ENCODE measurements at places on chromosomes 13 and 19. TPM values are rescaled to one million over a fixed set of nuclear protein-coding genes. Genes with fewer than 3 reads are reported as not detected.

Gene KLK12
- polyA plus RNA-seq: not detected

Gene AMER2
- polyA plus RNA-seq: not detected

Gene SERTAD3
- 14.0 TPM for polyA plus RNA-seq

Gene IL11
- not detected for polyA plus RNA-seq

Gene CYP2A7
- polyA plus RNA-seq: not detected

Gene CPAMD8
- polyA plus RNA-seq: 0.12 TPM

Gene C13orf42
- not detected for polyA plus RNA-seq

DNA sequence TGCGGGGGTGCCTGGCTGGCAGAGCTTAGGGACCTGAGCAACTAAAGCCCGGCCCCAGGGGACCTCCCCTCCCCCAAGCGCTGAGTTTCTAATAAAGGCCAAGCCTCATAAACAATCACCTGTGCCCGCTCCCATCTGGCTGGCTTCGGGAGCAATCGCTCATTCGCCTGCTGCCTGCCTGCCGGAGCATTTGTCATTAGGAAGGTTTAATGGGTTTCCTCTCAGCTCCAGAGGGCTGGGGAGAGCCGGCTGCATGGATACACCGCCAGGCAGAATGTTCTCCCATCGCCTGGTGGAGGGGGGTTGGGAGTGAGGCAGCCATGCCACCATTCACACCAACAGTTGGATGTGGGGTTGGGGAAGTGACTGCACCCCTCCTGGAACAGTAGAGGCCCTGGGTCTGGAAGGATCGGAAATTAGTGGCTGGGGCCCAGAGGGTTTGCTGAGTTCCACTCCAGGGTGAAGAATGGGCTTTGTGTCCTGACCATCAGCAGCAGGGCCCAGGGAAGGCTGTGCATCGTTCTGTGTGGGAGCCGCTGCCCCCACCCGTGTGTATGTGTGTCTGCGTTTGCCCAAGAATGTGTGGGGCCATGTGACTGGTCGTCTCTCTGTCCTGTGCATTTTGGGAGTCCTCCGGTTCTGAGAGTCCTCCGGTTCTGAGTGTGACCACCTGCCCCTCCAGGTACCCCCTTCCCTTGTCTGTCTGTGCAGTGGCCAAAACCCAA, 15.3 kb downstream of the PIN1 start:
- no peak for DNase-seq

- no peak for DNase-seq
These were observed 6.9 kb upstream of the CEACAM5 start for GRCh38 chr19:41701401-41702075.

DNA sequence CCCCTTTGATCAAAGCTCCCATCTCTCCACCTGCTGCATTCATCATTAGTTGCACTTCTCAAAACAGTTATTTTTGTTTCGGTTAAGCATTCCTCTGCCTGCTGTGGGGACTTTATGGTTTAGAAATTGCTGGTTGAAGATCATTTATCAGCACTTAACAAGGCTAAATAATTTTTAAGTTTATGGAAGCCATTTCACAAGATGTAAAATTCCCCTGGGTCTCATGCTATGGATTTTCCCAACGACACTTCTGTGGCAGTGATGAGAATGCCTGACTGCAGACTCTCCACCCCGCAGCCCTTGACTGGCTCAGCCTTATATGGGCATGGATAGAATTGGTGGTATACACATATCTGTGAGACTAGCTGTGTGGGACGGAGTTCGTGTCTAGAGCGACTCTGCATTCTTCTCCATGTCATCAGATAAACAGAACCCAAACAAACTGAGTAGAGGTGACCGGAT, 52.8 kb downstream of the COL4A2 start:
- DNase-seq: no peak

DNA sequence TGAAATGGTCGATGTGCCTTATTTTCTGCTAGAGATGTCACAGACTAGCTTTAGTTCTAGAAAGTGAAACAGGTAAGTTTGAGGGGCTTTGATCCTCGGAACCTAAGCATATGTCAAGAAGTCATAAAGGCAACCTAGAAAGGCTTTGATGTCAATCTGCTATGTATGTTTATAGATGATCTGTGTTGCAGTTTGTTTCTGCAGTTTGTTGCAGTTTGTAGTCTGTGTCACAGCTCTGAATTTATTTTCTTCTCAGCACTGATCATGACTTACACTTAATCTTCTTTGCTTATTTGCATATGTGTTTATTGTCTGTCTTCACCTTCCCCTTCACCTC, 5.9 kb downstream of the LSM14A start:
- no peak for DNase-seq

GRCh38 chr19:29622166-29623070, 16.3 kb downstream of the POP4 start:
- DNase-seq: no peak

GRCh38 chr13:48258002-48258401, 25.0 kb downstream of the ITM2B start:
- DNase-seq: no peak

DNA sequence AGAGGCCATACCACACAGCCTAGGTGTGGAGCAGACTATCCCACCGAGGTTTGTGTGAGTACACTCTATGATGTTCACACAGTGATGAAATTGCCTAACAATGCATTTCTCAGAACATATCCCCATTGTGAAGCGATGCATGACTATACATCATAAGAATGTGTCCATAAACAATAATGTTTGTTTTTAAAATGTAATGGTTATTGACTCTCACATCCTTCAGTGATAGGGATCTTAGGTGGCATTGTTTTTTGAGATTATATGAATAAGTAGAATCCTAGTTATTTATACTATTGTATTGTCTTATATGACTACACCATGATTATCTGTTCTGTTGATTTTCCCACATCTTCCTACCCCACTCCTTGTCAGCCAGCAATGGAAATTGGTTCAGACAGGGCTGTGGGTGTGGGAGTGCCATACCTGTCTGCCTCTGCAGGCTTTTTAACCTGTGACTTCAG, 13.6 kb downstream of the CCNA1 start:
- no peak for DNase-seq

DNA sequence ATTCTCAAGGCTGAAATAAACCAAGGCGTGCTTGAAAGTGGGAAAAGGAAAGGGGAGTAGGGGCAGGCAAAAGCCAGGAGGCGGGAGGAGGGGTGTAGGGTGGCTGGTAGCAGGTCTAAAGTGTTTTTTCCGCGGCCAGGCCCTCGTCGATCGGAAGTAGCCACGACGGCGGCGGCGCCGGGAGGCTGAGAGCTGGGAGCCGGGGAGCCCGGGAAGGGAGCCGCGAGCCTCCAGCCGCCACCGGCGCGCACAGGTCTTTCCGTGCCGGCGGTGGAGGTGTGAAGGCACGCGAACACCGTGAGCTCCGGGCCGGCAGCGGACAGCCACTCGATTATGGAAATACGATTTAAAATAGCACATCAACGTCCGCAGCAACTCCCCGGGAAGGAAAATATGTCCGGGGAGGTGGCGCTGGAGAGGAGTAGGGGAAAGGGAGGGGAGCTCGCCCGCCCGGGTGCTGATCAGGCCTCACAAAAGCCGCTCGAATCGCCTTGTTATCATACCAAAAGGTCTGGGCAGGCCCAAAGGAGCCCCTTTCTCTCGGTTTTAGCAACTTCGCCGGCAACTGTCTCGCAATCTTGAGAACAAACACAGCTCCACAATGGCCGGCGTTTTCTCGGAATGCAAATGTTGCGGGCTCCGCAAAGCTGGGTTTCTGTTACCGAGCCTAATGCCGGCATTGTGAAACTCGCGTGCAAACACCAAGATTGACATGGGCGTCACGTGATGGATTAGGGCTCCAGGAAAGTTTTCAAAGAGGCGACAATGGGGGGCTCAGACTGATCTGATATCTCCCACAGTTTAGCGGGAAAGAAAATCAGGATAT, 2.9 kb upstream of the PCDH8 start:
- DNase-seq: no peak

- no peak for DNase-seq
These were observed 195.8 kb downstream of the HS6ST3 start for GRCh38 chr13:96285729-96286128.

- DNase-seq: peak; percentile 78
These were observed 24.4 kb upstream of the GPR12 start for GRCh38 chr13:26784704-26785639.

- DNase-seq: no peak
These were observed 537 bp downstream of the NAT14 start for GRCh38 chr19:55485439-55486011.

DNA sequence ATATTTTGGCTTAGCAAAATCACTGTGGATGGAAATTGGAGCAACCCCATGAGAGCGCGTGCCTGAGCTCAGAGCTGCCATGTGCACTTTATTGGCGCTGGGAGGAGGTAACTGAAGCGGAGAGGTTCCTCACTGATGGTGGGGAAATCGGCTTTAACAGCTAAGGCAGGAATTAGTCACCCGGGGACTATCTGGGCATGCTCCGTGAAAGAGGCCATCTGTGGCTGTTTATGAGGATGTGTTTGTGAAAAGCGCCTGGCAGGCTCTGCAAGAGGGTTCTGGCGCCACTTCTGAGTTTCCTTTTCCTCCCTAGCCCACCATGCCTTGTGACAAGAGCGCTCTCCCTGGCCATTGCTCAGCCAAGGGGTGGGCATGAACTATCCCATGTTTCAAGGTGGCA, 815.6 kb downstream of the UQCRFS1 start:
- no peak for DNase-seq

DNA sequence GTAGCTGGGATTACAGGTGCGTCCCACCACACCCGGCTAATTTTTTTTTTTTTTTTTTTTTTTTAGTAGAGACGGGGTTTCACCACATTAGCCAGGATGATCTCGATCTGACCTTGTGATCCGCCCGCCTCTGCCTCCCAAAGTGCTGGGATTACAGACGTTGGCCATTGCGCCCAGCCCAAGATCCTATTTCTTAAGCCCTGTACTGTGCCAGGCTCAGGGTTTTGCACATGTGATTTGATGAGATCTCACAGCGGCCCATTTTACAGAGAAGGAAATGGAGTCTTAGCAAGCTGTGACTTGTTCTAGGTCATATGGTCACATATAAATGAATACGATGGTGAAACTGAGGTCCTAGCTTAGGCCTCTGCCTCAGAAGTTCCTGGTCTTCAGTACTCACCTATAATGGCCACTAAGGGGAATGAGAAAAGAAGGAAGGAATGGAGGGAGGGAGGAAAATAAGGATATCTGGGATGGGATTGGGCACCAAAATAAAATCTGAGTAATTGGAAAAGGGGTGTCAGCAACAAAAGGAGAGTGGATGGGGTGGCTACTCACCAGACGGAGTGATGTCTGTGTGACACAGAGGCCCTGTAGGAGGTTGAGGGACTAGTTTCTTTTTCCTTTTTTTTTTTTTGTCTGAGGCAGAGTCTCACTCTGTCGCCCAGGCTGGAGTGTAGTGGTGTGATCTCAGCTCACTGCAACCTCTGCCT, 1.3 kb downstream of the OSCAR start:
- no peak for DNase-seq

DNA sequence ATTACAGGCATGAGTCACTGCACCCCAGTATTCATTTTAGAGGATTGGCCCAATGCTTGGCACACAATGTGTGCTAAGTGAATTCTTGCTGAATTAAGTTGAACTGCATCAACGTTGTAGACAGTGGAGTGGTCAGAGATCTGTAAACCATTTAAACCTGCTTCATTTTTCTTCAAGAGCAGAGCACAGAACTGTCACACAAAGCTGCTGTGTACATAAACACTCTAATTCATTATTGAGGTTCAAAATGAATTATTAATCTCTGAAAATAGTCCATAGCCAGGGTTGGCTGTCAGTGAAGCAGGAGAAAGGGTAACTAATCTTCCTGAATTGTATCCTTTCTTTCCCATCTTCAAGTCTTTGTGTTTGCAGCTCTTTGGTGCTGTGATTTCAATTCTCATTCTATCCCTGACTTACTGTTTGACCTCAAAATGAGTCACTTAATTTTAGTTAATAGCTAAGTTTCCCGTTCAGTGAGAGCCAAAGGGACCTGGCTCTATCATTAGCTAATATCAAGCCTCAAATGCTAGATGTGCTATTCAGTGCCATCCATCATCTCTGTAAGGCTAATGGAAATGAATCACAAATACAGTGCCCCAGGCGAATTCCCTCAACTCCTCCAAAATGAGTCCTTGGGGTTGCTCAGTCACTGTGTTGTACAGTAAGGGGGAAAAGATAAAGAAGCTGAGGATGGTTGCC, 77.0 kb upstream of the TSC22D1 start:
- no peak for DNase-seq

- no peak for DNase-seq
These were observed 1146.3 kb upstream of the MIR17HG start for GRCh38 chr13:90201202-90201601.

DNA sequence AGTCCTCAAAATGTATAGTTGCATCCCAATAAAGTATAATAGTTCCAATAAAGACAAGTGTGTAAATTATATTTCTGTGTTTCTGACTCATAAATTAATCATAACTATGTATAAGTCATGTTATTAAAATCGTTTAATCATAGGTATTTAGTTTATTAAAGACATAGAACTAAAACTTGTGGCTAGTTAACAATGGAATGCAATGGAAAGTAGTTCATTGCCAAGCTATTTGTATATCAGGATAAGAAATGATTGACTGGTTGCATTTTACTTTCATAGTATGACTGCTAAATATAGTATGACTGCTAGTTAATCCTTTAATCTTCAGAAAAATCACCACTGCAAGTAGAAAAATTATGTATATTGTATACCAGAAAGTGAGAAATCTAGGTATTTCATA, 16.9 kb downstream of the COG3 start:
- DNase-seq: no peak

GRCh38 chr19:44777715-44778347, at the start of gene CBLC:
CBLC (plus strand) TSS chr19:44777890; CDS start chr19:44777932, 42 bp downstream.
- no peak for DNase-seq

All from naive B cell (primary cell).